NCI-H524 (cell line): ENCODE measurements at places on chromosomes 13 and 19.
A peak's percentile ranks its signal among the peaks of the same experiment; 100 is the strongest.

DNA sequence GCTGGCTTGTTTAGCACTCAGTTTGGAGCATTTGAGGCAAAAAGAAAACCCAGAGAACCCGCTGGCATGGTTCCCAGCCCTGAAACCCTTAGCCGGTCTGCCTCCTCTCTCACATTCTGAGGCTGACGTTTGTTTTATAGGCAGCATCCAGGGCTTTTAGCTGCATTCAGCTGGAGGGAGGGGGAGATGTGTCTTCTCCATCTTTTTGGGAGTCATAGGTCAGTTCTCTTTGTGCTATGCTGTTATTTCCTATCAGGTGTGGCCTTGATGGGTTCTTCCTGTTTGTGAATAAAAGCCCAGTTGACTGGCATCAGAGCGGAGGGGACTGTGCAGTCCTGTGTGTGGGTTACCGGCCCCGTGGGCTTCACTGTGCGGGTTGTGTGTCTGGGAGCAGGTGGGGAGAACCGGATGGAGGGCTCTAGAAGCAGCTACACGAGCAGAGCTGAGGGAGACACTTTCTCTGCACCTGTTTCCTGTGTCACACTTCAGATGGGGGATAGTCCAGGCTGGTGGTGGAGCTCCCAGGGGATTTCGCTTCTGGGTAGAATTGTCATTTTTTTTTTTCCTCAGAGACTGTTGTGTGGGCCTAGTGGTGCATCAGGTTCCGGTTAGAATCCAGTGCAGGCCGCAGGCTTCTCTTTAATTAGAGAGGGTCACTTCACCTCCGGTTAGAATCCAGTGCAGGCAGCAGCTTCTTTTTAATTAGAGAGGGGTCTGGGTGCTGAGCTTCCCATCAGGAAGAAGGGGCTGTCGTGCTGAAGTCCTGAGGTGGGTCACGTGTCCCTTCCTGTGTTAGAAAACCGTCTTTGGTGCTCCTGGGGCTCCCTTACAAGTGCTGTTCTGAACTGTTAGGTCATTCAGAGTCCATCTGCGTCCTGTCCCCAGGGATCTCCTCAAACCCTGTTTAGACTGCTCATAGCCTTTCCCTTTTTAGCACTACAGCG is 69.6 kb downstream of the ARHGEF7 start:
- DNase-seq, result peak; percentile 66

GRCh38 chr13:91813253-91813652 is 414.8 kb downstream of the GPC5 start:
- no peak for DNase-seq

DNA sequence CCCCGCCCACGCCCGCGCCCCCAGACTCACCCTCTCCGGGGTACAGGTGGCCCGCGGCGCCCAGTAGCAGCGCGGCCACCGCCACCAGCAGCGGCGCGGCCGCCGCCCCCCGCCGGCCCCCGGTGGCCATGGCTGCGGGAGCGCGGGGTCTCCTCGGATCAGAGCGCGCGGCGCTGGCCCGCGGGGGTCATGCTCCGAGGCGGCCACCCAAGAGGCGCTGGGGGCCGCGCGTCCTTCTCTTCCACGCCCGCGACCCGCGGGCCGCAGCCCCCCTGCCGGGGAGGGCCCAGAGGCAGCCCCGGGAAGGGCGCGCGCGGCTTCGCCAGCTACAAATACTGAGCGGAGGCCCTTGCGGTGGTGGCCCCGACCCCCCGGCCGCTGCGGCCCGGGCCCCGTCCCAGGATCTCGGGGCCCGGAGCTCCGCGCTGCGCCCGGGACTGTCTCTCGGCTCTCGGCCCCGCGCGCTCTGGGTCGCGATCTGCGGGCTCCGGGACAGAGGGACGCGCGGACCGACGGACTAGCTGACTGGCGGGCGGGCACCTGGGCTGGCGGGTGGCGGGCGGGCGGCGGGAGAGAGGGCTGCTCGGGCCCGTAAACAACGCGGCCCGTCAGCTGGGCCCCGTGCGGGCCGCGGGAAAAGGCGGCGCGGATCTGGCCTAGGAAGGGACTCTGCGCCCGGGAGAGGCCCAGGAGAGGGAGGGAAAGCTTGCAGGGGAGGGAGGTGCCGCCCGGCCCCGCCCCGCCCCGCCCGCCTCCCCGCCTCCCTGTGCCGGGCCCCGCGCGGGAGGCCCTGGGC is at the start of gene INSR:
TSS of gene INSR (minus strand) at position 653 of the 796 bp plus-strand sequence. CDS start at position 130, 523 bp downstream.
- DNase-seq, result peak; percentile 83

- DNase-seq, result no peak
These were observed 284.5 kb downstream of the FGF14 start for GRCh38 chr13:102117175-102117831.

DNA sequence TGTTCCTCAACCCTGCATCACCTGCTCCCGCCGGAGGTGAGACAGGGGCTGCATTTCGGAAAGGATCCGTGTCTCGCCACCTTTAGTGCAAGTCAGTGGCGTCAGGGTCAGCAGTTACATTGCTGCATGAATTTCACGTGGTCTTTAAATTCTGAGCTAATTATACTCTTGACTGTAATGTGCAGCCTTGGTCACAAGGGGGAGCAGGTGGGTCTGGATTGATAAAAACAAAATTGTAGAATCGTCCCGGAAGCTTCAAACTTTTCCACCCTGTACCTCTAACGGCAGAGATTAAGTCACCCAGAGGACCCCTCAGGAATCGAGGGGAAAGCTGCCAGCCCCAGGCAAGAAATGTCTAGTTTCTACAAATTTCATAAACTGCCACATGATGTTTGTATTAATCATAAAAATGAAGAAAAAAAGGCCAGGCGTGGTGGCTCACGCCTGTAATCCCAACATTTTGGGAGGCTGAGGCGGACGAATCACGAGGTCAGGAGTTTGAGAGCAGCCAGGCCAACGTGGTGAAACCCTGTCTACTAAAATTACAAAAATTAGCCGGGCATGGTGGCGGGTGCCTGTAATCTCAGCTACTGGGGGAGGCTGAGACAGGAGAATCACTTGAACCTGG is 20.2 kb downstream of the BBC3 start:
- DNase-seq, result peak; percentile 77

DNA sequence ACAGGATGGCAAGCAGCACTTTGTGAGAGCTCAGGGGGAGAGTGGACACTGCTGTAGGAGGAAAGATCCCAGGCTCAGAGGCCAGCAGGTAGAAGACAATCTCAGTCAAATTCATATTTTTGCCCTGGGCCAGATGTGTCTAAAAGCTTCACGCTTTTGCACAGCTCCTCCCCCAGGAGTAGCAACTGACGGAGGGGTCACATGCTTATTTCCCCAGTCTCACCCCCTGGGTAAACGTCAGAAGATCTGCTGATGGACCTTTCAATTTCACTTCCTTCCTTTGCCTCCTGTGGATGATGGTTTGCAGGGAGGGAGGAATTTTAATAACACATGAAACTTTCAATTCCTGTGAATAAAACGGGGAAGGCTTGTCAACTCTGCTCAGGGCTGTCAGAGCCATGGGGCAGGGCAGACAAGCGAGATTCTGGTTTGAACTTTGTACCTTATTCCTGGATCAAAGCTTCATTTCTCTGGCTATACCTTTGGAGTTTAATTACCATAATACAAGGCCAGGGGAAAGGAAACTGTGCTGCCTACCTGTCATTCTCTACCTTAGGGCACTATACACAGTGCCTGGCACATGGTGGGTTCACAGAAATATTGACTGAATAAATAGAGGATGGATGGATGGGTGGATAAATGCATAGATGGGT is 41.0 kb downstream of the POU4F1 start:
- no peak for DNase-seq

DNA sequence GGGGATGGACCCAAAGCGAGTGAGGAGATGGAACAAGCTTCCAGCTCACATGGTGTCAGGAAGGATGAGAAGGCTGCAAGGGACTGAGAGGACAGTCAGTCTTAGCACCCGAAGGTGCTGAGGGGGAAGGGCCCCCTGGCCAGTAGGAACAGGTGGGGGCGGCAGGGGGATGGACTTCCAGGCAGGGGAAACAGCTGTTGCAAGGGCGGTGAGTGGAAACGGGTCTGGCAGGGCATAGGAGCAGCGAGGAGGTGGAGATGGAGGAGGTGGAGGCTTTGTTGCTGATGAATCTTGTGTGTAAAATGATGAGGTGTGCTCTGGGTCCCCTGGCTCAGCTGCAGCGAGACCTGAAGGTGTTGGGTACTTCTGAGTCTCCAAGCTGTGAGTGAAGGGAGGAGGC is 1.2 kb downstream of the MAP1S start:
- DNase-seq, result no peak

DNA sequence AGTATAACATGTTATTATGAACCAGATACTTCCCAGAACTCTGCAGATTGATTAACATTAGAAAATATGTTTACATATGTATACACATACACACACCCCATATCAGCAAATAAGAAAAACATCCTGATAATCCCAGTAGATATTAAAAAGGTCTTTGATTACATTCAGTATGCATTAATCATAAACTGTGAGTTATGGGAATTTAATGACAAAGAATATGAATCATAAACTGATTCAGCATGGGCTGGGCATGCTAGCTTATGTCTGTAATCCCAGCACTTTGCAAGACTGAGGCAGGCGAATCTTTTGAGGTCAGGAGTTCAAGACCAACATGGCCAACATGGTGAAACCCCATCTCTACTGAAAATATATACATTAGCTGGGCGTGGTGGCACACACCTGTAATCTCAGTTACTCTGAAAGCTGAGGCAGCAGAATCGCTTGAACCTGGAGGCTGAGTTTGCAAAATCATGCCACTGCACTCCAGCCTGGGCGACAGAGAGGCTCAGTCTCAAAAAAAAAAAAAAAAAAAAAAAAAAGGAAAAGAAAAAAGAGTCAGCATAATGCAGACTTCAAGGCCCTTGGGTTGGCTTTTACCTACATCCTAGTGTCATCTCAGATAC is 581.9 kb upstream of the PRR20A start:
- no peak for DNase-seq
